ENCODE measurements at places on chromosomes 3 and 15.

GRCh38 chr3:26989037-26989436 lies 366.5 kb downstream of the LRRC3B start:
- no peak for DNase-seq

- DNase-seq: no peak
Observed at GRCh38 chr3:58698246-58698645, 31.7 kb upstream of the FAM3D start.

GRCh38 chr15:70416829-70417228 lies 319.1 kb upstream of the TLE3 start:
- no peak for DNase-seq

GRCh38 chr3:46200211-46200610 lies 7.9 kb downstream of the CCR1 start:
- no peak for DNase-seq

DNA sequence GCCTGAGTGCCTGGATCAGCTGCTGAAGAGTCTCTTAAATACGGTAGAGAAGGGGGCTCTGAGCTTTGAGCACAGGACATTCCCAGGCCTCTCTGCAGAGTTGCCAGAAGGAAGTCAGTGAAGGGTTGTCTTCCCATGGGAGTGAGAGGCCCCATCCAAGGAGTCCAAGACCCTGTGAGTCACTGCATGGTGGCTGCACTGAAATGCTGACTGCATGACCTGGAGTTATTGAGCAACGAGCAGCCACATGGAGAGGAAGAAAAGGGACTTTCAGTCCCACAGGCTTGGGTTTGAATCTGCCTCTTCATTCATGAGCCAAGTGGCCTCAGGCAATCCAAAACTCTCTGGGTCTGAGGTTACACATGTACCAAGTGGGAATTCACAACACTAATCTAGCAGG lies 69.6 kb upstream of the RASGRF1 start:
- DNase-seq: no peak

Data from activated CD4-positive, alpha-beta T cell treated with anti-CD3 and anti-CD28 coated beads for 36 hours (primary cell).